ENCODE measurements at places on chromosomes 6 and 20.

GRCh38 chr6:160972111-160972510 lies 19.5 kb upstream of the MAP3K4 start:
- no peak for DNase-seq

- no peak for DNase-seq
Measured at GRCh38 chr6:53532942-53533341, 12.0 kb downstream of the GCLC start.

DNA sequence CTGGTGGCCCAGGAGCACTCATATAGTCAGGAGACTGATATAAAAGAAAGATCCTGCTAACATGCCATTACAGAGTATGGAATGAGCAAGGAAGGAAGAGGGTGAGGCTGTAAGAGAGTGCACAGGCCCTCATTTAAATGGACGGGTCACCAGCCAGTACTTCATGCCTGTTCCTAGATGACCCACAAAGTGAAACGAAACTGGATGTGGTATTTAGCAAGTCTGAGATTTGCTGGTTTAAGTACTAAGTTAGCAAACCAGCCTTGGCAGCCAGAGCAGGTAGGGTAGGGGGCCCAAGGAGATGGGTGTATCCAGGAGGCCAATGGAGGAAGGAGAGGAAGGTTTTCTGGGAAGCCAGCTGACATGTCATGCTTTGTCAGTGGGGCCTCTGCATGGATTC lies 15.9 kb downstream of the NT5E start:
- DNase-seq, result no peak

GRCh38 chr6:26251354-26252076 lies 113.5 kb upstream of the BTN3A2 start:
- DNase-seq, result no peak

Data from iPS DF 6.9 (cell line).